ENCODE measurements at places on chromosomes 12 and 14. TPM values are rescaled to one million over a fixed set of nuclear protein-coding genes. Genes with fewer than 3 reads are reported as not detected.

Gene OS9
- 140 TPM for total RNA-seq

GRCh38 chr12:121983536-121984210 lies 38.0 kb upstream of the BCL7A start:
- no peaks in the 10 kb centered on the region for H3K36me3 ChIP-seq
- H3K27ac ChIP-seq = no peak overlapping the region
- H3K4me1 ChIP-seq = peaks cover 6% of the 10 kb centered on the region

Gene CMA1
- total RNA-seq = 0.51 TPM

Gene DYRK2
- 109 TPM for total RNA-seq

DNA sequence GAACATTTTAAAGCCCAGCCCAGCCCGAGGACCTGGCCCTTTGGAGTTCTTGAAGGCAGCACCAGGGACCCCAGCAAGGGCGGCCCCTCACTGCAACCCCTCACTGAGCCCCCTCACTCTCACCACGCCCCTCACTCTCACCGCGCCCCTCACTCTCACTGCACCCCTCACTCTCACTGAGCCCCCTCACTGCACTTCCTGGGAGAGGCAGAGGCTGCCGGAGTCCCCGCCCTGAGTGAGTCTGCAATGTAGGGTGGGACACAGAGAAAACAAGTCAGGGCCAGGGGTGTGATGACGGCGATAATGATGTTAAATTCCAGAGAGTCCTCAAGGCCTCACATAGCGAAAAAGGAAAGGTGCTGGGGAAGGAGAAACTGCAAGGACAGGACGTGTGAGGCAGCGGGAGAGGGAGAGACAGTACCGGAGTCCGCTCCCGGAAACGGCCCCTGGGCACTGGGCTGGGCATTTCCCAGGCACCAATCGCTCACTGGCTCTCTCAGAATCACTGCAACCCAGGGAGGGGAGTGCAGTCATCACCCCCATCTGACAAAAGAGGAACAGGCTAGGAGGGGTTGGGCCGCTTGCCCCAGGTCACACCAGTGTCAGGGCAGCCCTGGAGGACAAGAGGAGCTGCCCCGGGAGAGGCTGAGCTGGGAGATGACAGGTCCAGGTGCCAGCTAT lies 24.9 kb downstream of the CCDC88C start:
- peaks cover 31% of the 10 kb centered on the region for H3K36me3 ChIP-seq
- peak overlapping the region; percentile 44 for H3K4me3 ChIP-seq
- peak overlapping the region; percentile 64 for H3K27ac ChIP-seq

DNA sequence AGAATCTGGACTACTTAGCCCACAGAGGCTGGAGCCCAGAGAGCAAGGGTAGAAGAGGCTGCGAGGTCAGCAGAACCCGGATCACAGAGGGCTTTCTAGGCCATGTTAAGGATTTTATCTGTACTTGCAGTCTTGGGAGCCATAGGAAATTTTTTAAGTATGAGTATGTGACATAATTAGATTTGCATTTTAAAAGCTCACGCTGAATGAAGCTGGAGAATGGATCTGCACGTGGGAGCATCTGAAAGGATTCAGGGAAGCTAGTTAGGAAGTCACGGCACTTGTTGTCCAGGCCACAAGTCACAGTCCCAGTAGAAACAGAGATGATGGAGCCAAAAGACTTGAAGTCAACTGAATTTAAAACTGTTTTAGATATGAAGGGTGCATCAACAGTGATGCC lies 14.1 kb downstream of the CORO1C start:
- H3K27ac ChIP-seq = no peak overlapping the region
- no peak overlapping the region for H3K4me3 ChIP-seq

DNA sequence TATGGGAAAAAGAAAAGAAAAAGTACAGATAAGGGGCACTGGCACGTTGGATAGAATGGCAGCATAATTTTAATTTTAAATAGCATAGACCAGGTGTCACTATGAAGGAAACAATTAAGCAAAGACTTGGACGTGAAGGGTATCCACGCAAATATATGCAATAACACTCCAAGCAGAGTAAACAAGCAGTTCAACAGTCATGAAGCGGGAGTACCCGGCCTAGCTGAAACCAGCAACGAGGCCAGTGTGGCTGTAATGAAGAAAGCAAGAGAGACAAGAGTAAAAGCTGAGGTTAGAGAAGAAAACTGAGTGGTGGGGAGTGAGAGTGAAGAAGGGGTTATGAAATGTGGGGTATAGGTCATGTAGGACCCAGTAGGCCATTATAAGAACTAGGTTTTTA lies 85.4 kb downstream of the BCL2L14 start:
- H3K27me3 ChIP-seq = peaks cover 22% of the 10 kb centered on the region
- no peaks in the 10 kb centered on the region for H3K36me3 ChIP-seq
- H3K4me3 ChIP-seq = no peak overlapping the region
- no peak overlapping the region for H3K27ac ChIP-seq

Gene KRT71
- not detected for total RNA-seq

DNA sequence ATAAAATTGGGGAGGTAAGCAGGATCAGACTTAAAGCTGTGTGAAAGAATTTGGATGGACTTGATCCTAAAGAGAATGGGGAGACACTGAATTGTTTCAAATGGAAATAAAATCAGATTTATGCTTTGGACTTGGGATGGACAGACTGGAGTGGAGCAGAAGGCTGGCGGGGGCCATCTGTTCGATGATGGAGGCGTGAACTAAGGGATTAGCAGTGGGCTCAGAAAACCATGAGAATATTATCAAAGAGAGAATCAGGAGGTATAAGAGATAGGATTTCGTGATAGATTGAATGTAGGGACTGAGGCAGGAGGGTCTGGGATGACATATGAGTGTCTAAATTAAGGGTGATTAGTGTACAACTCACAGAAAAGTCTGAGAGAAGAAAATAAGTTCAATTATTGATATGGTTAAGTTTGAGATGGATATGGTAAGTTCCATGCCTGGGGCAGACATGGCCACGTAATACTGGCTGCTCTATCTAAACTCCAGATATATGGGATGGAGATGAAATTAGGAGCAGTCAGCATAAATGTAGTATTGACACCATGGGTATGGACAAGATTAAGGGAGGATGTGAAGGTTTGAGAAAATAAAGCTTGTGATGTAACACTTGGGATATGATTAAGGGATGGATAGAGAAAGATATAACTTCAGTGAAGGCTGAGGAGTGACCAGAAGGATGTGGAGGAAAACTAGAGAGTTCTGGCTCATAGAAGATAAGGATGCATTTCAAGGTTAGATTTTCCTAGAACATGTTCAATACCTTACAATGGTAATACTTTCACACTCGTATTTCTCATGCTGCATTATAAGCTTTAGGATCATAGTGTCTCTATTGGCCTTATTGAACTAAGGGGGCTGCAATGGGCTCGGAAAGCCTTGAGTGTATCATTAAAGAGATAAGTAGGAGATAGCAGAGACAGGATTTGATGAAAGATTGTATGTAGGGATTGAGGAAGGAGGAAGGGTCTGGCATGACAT lies 1.0 kb upstream of the TSSK4 start:
- no peak for DNase-seq
- H3K4me1 ChIP-seq = peaks cover 11% of the 10 kb centered on the region
- H3K36me3 ChIP-seq = peaks cover 79% of the 10 kb centered on the region
- H3K4me3 ChIP-seq = no peak overlapping the region
- no peak overlapping the region for H3K27ac ChIP-seq
- H3K27me3 ChIP-seq = no peaks in the 10 kb centered on the region

Gene P2RX7
- 6.6 TPM for total RNA-seq

GRCh38 chr12:47082796-47083621 lies 3.2 kb upstream of the AMIGO2 start:
- H3K27ac ChIP-seq = peak overlapping the region; percentile 10
- peaks cover 6% of the 10 kb centered on the region for H3K36me3 ChIP-seq
- H3K4me1 ChIP-seq = peaks cover 54% of the 10 kb centered on the region
- no peak for DNase-seq
- peak overlapping the region; percentile 4 for H3K4me3 ChIP-seq

- H3K27ac ChIP-seq = no peak overlapping the region
- H3K4me3 ChIP-seq = no peak overlapping the region
- DNase-seq = no peak
- no peaks in the 10 kb centered on the region for H3K36me3 ChIP-seq
These were observed 38.2 kb downstream of the CCNK start for GRCh38 chr14:99519347-99519881.

- no peak overlapping the region for H3K4me3 ChIP-seq
- peaks cover 27% of the 10 kb centered on the region for H3K27me3 ChIP-seq
- H3K4me1 ChIP-seq = peaks cover 4% of the 10 kb centered on the region
- no peaks in the 10 kb centered on the region for H3K36me3 ChIP-seq
These were observed 158.2 kb upstream of the DIO3 start for GRCh38 chr14:101402936-101403660.

DNA sequence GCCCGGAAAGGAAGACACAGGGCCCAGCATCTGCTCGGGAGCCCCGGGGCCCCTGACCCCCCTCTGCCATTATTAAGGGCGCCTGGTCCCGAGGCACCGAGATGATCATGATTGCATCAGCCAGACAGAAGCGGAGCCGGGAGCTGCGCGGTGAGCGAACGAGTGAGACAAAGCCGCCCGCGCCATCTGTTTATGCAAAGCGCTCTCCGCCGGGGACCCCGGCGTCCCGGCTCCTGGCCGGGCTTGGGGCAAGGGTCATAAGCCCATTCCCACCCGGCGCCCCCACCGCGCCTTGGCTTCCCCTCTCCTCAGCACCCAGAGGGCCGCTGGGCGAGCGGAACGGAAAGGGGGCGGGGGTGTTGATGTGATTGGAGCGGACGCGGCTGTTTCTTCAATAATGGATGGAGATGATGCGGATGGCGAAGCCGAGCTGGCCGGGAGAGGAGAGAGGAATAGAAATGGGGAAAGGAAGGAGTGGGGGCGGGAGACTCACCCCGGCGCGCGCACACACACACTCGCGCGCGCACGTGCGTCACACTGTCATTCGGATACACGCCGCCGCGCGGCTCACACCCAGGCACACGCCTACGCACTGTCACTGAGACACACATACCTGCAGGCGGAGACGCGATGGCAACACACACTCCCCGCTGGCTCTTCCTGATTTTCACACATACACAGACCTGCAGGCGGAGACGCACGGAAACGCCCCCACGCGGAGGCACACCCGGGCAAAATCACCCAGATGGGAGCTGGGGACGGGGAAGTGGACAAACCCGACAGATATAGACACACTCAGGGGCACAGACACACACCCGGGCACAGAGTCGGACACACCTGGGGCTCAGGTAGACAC lies 10.7 kb downstream of the STAC3 start:
- peak; percentile 73 for DNase-seq
- peak overlapping the region; percentile 90 for H3K27ac ChIP-seq
- H3K4me1 ChIP-seq = peaks cover 55% of the 10 kb centered on the region
- H3K27me3 ChIP-seq = peaks cover 42% of the 10 kb centered on the region
- H3K36me3 ChIP-seq = peaks cover 9% of the 10 kb centered on the region
- peak overlapping the region; percentile 98 for H3K4me3 ChIP-seq

GRCh38 chr12:5402009-5402935 lies 29.6 kb upstream of the NTF3 start:
- H3K4me3 ChIP-seq = no peak overlapping the region
- H3K4me1 ChIP-seq = no peaks in the 10 kb centered on the region
- no peak for DNase-seq
- H3K27ac ChIP-seq = no peak overlapping the region
- peaks cover 33% of the 10 kb centered on the region for H3K27me3 ChIP-seq

Gene ENDOU
- not detected for total RNA-seq

Gene SETD1B
- total RNA-seq = 46.8 TPM

- H3K27ac ChIP-seq = peak overlapping the region; percentile 88
- H3K27me3 ChIP-seq = no peaks in the 10 kb centered on the region
- peaks cover 58% of the 10 kb centered on the region for H3K4me1 ChIP-seq
- H3K4me3 ChIP-seq = peak overlapping the region; percentile 96
These were observed 687 bp downstream of the RAB35 start for GRCh38 chr12:120115692-120116440.

DNA sequence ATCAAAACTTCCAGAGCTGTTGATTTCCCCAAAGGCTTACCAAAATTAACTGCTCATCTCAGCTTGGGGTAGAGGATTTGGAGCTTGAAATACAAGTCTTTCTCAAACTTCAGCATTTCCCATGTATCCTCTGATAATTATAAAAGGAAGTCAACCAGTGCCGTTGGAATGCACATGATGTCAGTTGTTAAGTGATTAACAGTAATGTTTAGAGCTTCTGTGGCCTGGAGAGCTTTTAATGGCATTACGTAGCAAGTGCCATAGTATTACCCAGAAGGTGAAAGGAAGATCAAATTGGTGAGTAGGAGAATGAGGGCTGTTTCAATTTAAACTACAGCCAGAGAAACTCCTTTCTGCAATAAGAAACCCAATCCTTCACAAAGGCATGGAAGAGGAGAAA lies 62.5 kb upstream of the PTPRR start:
- no peaks in the 10 kb centered on the region for H3K4me1 ChIP-seq
- H3K36me3 ChIP-seq = no peaks in the 10 kb centered on the region
- H3K27ac ChIP-seq = no peak overlapping the region
- H3K27me3 ChIP-seq = no peaks in the 10 kb centered on the region
- no peak for DNase-seq
- H3K4me3 ChIP-seq = no peak overlapping the region

DNA sequence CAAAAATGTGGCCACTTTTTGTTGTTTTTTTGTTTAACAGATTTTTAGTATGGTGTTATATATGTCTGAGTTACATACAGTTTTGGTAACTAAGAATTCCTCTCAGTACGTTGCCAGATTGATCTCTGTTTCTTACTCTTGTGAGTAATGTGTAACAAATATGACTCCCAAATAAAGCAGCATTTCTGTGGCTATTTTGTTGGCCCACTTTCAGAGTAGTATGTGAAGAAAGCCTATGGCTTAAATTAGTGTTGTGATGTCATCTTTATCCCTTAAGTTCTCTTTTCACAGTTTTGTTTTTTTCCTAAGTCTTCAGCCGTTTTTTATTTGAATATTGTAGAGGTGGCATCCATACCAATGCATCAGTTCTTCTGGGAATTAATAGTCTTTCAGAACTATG lies 10.7 kb downstream of the PCNX4 start:
- H3K36me3 ChIP-seq = peaks cover 40% of the 10 kb centered on the region
- DNase-seq = no peak
- H3K4me1 ChIP-seq = peaks cover 8% of the 10 kb centered on the region
- no peak overlapping the region for H3K4me3 ChIP-seq
- no peaks in the 10 kb centered on the region for H3K27me3 ChIP-seq
- H3K27ac ChIP-seq = no peak overlapping the region

DNA sequence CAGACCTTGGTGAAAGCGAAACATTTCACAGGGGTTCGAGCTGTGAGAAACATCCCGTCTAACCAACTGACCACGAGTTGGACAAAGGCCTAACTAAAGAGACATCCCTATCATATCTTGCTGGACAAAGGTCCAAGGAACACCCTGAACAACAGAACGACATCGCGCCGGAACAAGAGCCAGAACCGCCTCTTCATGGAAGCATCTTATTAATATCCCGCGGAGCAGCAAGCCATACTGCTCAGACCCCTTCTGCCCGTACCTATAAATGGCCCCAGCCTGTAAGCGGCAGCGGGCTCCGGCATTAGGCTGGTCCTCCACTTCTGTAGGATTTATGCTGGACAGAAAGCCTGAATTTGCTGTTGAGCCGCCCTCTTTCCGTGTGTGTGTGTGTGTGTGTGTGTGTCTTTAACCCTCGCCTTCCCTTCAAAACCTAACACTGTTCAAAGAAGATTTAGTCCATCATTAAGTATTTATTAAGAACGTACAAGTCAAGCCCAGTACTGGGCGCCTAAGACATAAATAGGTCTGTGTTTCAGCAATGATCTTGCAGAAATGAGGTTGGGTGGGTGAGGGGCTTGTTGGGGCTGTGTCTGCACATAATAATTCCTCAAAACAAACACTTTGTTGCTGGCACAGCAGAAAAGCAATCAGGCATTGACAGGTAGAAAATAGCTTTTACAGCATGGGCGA lies 1.9 kb downstream of the SLC6A15 start:
- H3K4me3 ChIP-seq = peak overlapping the region; percentile 62
- H3K36me3 ChIP-seq = no peaks in the 10 kb centered on the region
- no peak overlapping the region for H3K27ac ChIP-seq
- peaks cover 53% of the 10 kb centered on the region for H3K27me3 ChIP-seq
- H3K4me1 ChIP-seq = peaks cover 9% of the 10 kb centered on the region

Gene SRRM4
- not detected for total RNA-seq

GRCh38 chr12:102300824-102301461 lies 103.3 kb upstream of the PMCH start:
- no peak for DNase-seq
- H3K4me1 ChIP-seq = peaks cover 6% of the 10 kb centered on the region
- no peaks in the 10 kb centered on the region for H3K36me3 ChIP-seq
- H3K27me3 ChIP-seq = peaks cover 23% of the 10 kb centered on the region
- H3K27ac ChIP-seq = no peak overlapping the region

Data from activated naive CD8-positive, alpha-beta T cell treated with anti-CD3 and anti-CD28 coated beads, Interleukin-2, amount 10 ng/mL, durations not matched to agents 7 days and 5 days (primary cell).